ENCODE measurements at places on chromosomes 16 and 17. TPM values are rescaled to one million over a fixed set of nuclear protein-coding genes. Genes with fewer than 3 reads are reported as not detected.

- DNase-seq: no peak
Measured at GRCh38 chr16:86910161-86910769, 331.9 kb downstream of the FOXL1 start.

SCARF1 gene
- 13.2 TPM for total RNA-seq

PRR11 gene
- total RNA-seq: 2.0 TPM

DNA sequence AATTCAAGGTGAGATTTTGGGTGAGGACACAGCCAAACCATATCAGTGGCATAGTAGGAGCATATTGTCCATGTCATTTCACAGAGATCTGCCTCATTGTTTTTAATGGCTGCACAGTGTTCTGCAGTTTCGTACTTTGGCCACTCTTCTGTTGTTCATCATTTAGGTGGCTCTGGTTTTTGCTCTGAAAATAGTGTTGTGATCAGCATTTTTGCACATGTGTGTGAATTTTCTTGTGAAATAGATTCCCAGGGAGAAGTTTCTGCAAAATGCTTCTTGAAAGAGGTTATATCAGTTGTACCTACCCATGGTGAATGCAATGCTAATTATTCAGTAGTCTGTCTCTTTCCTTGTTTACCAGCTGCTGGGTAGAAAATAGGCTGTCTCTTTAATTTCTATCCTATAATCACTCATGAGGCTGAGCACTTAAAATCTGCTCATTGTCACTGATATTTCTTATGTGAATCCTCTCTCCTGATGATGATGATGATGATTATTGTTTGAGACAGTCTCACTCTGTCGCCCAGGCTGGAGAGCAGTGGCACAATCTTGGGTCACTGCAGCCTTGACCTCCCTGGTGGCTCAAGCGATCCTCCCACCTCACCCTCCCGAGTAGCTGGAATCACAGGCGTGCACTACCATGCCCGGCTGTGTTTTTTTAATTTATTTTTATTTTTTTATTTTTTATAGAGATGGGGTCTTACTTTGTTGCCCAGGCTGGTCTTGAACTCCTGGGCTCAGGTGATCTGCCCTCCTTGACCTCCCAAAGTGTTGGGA, 10.5 kb downstream of the LCMT1 start:
- DNase-seq: no peak

TPSG1 gene
- 1.6 TPM for total RNA-seq

CCNF gene
- total RNA-seq: 3.7 TPM

DNA sequence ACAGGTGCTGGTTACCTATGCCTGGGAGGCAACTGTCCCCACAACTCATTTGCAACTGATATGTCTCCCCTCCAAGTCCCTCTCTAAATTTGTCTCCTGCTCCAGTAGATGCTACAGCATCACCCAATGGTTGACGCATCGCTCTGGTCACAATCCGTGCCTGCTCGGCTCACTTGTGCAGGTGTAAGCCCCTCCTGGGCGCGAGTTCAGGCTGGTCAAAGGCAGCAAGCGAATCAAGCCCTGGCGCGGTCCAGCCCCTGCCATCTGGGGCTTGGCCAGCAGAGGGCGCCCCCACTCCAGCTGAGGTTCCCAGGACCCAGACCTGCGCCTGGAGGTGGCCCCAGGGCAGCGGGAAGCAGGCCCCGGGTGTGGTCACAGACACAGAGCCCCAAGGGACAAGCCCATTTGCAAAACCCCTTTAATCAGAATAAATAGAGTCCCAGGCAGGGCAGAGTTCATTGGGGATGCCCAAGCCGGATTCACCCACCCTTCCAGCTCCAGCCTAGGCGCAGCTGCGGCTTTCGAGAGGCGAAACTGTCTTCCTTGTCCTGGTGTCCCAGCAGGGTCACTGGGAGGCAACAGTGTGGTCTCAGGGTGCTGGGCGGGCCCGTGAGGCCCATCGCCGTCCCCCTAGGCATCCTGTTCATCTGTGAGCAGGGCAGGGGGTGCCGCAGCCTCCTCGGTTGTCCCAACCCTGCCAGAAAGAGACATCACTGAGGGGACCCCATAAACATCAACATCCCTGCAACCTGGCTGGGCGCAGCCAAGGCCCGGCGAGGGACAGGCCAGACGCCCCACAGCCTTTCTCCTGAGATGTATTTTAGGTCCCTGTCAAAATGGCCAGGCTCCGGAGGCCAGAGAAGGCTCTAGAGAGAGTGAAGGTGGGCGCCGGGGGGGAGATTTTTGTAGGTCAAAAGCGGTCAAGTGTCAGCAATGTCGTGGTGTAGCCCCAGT, 15.8 kb downstream of the TMC6 start:
- DNase-seq: peak; percentile 66

DNA sequence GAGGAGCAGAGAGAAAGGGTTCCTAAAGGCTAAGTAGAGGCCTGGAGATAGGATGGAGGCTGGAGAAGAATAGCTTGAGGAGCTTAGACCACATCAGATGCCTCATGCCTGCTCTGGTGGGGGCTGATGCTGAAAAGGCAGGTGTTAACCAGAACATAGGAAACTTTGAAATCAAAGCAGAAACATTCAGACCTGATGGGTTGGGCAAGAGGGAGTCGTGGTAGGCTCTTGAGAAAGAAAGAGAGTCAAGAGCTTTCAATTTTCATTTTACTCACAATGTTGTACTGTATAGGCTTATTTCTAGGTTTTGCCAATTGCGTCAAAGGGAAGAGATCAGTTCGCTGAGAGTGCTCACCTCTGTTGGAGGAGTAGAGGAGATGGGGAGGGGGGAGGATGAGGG, 406.6 kb upstream of the SALL1 start:
- DNase-seq: no peak

DNA sequence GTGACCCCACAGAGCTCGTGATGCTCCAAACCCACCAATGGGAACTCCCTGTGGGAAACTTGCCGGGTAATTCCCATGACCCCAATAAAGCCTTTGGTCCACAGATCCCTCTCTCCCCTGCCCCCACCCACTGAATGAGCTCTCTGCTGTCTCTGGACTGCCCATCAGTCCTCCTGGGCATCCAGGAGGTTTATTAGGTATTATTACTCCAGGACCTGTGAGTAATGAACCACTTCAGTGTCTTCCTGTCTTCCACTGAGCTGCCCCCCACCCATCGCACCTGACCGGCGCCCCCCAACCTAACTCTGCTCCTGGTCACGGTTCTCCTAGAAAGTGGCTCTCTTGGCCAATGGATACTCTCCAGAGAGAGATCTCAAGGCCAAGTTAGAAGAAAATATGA, 28.7 kb upstream of the DNAH17 start:
- no peak for DNase-seq

PIRT gene
- total RNA-seq: 0.32 TPM

KRT13 gene
- total RNA-seq: 0.40 TPM

DNA sequence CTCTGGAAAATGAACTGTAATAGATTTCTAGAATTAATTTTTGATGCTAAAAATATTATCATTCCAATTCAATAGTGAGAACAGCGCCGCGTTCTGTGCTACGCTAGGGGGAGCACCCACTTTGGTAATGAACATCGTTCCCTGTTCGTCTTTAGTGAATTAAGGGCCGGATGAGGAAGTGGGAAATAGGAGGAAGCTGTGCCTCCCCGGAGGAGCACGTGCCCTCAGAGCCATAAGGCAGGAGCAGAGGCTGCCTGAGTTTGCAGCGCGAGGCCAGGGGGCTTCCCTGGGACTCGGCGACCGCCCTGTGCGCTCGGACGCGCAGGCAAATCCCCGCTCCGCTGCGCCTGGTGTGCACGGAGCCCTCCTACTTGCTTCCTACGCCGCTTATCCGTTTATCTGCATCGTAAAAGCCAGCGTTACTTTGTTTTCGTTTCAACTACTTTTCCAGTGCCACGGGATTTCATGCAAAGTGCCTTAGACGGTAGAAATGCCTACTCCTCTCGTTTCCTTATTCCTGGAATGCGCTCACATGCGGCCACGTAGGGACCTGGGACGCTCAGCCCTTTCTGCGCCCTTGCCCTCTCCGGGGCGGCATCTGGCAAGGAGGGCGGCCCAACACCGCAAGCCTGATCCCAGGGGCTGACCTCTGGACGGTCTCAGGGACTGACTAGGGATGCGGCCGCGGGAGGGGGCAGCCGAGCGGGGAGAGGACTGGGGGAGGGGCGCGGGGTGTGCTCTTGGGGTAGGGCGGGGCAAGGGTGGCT, 76.4 kb downstream of the KCNJ12 start:
- peak; percentile 72 for DNase-seq

DNA sequence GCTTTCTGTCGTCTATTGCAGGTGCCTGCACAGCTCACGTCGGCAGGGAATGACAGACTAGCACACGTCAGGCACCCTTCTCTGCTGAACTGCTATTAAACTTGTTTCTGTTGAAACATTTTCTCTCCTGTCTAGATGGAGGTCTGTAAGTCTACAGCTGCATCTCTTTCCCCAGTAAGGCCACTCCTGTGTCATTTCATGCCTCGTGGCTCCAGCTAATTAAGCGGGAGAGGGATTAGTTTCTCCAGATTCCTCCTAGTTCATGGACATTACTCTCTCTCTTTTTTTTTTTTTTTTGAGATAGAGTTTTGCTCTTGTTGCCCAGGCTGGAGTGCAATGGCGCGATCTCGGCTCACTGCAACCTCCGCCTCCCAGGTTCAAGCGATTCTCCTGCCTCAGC, 54.5 kb downstream of the FOXK2 start:
- DNase-seq: no peak

DNA sequence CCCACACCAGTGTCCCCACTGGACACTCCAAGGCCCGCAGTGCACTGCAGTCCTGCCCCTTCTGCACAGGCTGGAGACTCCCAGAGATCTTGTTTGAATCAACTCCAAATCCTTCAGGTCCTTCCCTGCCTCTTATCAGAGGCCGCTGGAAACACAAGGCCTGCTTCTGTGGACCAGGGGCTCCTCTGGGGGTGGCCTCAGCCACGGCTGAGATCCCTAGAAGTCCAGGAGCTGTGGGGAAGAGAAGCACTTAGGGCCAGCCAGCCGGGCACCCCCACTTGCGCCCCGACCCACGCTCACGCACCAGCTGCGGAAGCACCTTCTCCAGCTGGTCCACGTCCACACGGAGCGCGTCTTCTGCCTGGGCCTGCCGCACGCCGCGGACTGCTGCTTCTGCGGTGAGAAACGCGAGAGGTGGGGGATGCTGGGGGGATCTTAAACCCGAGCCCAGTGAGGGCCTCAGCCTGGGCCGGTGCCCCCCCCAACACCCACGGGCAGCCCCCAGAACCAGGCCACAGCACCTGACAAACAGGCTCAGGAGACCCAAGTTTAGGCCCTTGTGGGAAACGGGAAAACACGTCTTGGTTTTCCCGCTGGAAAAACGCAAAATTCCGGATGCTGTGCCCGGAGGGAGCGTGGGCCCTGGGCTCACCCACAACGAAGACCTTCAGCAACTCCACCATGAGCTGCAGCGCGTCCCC, 3.5 kb downstream of the CENPX start:
- no peak for DNase-seq

GRCh38 chr17:33888455-33888854, 366.6 kb upstream of the CCL2 start:
- no peak for DNase-seq

- no peak for DNase-seq
Measured at GRCh38 chr17:60461584-60461983, 39.3 kb downstream of the CHCT1 start.

- peak; percentile 50 for DNase-seq
Measured at GRCh38 chr16:89099905-89100304, 6.3 kb downstream of the ACSF3 start.

SLC7A5 gene
- 9.4 TPM for total RNA-seq

DNA sequence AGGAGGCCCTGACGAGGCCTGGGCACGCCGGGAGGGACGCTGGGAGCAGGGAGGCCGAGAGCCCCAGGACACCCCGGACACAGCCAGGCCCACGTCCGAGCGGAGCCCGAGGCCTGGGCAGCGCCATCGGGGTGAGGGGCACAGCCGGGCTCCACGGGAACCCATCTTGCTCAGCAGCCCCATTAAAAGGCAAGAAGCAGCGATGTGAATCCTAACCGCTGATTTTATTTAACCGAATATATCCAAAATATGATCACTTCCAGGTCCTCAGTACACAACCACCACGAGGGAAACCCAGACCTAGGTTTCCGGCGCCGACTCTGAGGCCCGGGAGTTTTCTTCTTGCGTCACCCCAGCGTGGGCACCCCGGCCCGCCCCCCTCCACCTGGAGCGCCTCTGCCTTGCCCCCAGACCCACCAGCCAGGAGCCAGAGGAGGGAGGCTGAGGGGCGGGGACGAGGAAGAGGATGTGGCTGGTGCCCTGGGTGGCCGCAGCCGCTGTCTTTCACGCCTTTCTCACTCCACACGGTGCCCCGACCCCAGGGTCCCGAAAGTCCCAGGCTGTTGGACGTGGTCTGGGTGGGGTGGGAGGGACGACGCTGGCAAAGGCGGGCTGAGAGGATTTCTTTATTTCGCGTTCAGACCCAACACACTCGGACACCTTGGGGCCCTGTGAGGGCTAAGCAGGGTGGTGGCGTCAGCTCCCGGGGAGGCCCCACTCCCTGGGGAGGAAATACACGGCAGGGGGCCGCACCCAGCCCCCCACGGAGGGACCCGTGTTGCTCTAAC, 568 bp upstream of the CCDC154 start:
- no peak for DNase-seq

GRCh38 chr16:66290431-66290830, 76.1 kb upstream of the CDH5 start:
- no peak for DNase-seq

DNA sequence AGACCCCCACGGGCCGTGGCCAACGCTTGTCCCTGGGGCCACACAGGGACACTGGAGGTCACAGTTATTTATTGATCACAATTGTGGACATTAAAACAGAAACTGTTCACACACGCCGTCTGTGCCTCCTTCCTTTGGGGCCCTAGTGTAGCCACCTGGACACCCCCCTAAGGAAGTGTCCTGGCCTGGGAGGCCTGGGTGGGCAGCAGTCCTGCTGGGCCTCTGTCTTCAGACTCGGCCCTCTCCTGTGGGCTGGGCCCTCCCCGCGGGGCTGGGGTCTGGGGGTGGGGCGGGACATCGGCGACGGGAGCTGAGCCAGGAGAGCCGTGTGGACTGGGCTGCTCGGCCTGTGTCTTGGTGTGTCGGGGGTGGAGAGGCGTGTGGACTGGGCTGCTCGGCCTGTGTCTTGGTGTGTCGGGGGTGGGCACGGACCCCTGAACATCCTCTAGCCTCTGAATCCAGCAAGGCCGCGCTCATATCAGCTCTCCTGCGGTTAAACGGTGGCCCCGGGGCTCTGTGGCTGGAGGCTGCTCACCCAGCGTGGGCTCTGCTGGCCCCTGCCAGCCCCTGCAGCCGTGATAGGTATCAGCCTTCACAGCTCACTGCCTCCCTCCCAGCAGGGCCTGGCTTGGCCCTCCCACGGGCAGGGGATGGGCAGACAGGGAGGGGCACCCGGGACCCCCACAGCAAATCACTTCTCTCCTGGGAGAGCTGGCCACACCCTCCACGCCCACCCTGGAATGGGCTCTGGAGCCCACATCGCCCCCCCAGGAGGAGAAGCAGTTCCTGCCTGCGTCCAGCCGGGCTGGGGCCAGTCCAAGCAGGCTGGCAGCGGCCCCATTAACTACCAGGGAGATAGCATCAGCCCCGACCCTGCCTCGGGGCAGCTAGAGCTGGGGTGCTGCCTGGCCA, 1.1 kb upstream of the NHLRC4 start:
- DNase-seq: no peak

MEIOC gene
- total RNA-seq: not detected

- no peak for DNase-seq
Measured at GRCh38 chr17:81221371-81221841, 1.4 kb downstream of the CEP131 start.

- no peak for DNase-seq
Measured at GRCh38 chr17:26773189-26774188, 520.4 kb upstream of the WSB1 start.

GRCh38 chr17:66670206-66670605, 164.7 kb upstream of the CACNG5 start:
- DNase-seq: no peak

- no peak for DNase-seq
Measured at GRCh38 chr16:56506941-56507340, 12.9 kb downstream of the BBS2 start.

All from mucosa of gallbladder (tissue), 1 donor.